ENCODE measurements at places on chromosomes 11 and 22.

DNA sequence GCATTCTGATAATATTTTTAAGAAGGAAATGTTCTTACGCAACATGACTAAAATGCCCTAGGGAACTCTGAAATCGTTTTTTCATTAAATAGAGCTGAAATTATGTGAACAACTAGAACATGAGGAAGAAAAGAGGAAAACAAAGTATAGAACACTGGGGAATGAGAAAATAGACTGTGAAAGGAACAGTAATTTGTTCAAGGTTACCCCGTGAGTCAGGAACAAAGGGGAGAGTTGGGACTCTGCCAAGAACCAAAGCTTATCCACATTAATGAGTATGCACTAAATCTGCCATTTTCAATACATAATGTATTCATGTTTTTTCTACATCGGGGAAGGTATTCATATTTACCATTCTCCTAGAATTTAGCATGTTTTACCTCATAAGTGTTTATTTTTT, 961.8 kb upstream of the CCDC90B start:
- no peak for DNase-seq

DNA sequence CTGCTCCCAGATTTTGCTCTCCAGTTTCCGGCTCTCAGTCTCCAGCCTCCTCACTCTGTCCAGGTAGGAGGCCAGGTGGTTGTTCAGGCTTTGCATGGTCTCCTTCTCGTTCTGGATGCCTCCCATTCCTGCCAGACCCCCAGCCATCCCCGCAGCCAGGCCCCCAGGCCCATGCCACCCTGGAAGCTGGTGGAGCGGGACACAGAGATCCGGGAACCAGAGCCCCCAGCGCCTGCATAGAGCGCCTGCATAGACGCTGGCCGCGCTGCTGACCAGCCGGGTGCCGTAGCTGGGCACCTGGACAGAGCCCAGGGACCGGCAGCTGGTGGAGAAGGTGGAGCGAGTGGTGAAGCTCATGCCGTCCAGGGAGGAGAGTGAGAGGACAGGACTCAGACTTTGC, 82.7 kb upstream of the LDLRAD3 start:
- no peak for DNase-seq

- no peak for DNase-seq
Measured at GRCh38 chr11:99505316-99505715, 484.6 kb downstream of the CNTN5 start.

- DNase-seq = peak; percentile 72
Measured at GRCh38 chr22:37777122-37777687, 30.5 kb upstream of the GCAT start.

GRCh38 chr11:14742849-14743559, 99.4 kb downstream of the PDE3B start:
- DNase-seq = no peak

GRCh38 chr11:32081129-32081641, 9.7 kb upstream of the RCN1 start:
- no peak for DNase-seq

DNA sequence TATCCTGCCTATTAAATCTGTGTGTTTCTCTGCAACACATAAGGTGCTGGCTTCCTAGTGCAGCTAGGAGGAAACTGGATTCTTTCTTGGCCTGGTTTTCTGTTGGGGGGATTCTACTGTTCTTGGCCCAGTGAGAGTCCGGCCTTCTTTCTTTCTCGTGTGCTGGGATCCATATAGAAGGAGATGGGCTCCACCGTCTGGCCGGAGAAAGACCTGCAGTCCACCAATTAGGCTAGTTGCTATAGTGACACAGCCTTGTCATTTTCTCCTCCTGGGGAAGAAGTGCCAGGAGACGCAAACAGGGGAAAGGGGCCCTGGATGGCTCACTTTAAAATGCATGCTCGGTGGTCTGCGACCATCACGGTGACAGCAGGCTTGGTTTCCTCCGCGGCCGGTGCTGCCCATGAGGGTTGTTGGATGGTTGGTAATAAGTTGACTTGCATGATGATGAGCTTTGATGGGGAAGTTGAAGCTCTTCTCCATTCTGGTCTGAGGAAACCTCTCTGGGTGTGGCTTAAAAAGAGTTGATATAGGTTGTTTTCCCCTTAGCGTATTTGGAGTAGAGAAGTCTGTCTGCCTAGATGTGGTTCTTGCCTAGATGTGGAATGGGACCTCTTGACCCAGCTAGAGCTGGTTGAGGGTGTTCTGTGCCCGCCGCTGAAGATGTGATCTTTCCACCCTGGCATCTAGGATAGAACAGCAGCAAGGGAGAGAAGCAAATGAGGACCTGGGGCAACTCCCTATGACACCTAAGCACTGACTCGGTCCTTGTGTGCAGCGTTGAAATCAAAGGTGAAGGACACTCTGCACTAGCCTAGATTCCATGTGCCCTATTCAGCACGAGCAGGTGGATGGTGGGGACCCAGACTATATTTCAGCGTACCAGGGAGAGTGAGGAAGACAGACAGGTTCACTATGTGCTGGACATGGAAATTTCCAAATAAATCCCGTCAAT, 1335.0 kb downstream of the BRD1 start:
- peak; percentile 36 for DNase-seq

DNA sequence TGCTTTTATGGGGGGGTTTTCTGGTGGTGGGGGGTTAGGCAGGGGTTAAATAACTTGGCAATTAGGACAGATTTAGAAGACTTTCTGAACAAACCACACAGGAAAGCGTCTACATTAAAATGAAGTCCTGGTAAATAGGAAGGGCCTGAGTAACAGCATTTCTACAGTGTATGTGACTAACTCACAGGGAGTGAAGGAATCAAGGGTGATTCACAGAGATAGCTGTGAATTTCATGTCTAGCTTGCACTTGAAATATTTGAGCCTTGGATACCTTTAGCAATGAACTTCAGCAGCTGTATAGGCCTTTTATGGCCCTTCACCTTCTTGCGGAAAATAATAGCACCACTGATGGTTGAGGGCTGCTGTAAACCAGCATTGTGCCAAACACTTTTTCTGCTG, 26.1 kb upstream of the LDHA start:
- DNase-seq = no peak

DNA sequence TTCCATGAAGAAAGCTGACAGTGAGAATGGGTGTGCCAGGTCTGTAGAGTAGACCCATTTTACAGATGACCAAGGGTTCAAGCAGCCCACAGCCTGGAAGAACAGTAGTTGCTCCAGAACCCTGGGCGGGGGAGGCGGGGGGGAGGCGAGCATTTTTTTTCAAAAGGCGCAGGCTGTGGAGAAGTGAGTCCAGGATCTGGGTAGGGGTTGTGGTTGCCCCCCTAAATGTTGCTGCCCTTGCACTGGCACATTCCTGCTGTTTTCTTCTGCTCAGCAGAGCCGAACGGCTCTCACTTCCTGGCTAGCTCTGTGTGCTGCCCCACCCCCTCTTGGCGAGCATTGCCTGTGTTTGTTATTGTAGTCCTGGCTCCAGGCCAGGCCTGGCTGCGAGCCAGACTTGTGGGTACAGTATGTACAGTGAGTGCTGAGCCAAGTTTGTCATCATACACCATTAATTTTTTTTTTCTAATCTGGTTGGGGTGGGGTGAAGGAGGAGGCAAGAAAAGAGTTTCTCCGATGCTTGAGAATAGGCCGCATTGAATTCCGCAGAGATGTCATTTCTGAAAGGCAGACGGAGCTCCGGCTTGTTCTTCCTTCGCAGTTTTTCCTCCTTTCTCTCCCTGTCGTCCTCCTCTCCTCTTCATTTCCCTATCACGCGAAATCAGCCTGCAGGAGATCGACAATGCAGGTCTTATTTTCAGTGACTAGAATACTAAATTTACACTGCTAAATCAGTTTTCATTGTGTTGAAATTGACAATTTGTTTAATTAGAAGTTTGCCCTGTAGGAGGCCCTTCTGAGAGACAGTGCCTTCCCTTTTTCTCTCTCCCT, 100.5 kb downstream of the ZBTB16 start:
- peak; percentile 100 for DNase-seq

DNA sequence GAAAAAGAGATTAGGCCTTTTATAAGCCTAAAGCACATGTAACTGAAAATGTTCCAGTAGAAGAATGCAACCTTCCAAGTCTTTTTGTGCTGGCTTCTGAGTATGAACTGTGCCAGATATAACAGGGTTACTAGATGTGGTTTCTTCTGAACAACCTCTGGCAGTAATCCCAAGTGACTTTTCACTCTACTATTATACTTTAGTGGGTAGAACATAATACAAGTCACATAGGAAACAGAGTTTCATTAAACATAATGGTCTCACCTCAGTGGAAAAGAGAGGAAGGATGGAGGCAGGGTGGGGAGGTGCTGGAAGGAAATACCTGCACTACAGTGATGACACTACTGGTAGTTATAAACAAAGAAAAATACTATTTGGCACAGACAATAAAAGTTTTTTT, 81.3 kb downstream of the PHF21A start:
- DNase-seq = no peak

- no peak for DNase-seq
Measured at GRCh38 chr11:128904656-128905344, 13.6 kb downstream of the KCNJ5 start.

GRCh38 chr11:18736590-18737148, 10.7 kb upstream of the IGSF22 start:
- no peak for DNase-seq

- DNase-seq = no peak
Measured at GRCh38 chr11:14413307-14414069, 54.5 kb upstream of the RRAS2 start.

DNA sequence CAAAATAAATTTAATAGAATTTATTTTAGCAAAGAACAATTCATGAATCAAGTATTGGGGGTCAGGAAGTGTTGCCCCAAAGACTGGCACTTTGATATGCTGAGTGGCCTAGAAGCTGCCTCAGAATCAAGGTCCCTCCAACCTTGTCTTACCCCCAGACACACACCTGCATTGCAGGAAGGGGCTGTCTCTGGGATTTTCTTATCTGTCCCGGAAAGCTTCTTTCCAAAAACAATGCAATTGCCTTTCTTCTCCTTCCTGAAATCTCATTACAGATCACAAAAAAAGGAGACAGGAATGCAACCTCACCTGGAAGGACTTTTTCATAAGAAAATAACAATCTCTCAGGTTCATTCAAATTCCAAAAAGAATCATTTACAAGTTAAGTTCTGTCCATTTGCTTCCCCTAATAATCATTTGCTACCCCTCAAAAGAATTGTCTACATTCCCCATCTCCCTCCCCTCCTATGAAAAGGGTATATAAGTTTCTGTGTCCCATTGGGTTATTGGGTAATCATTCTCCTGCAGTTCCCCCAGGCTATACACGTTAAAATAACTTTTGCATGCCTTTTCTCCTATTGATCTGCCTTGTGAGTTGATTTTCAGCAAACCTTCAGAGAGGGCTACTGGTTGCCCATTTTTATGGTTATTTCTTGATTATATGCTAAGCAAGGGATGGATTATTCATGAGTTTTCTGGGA, 21.3 kb downstream of the OR10A6 start:
- no peak for DNase-seq

- no peak for DNase-seq
Measured at GRCh38 chr11:47577460-47578041, 1.2 kb downstream of the KBTBD4 start.

- no peak for DNase-seq
Measured at GRCh38 chr22:20520093-20520511, 12.7 kb downstream of the MED15 start.

DNA sequence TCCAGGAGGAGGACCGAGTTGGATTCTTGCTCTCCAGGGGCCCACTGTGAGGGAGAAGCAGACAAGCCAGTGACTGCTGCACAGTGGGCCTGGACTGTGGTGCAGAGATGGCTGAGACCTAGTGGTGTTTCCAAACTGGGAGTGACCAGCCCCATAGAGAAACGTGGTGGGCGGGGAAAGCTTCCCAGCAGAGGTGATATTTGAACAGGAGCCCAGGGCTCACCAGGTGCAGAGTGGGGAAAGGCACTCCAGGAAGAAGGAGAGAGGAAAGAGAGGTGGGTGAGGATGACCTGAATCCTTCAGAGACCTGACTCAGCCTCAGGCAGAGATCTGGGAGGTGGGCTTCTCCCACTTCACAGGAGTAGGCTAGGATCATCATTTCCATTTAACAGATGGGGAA, 52.1 kb upstream of the RASD2 start:
- no peak for DNase-seq

- DNase-seq = no peak
Measured at GRCh38 chr11:6682591-6682935, 577 bp downstream of the MRPL17 start.

DNA sequence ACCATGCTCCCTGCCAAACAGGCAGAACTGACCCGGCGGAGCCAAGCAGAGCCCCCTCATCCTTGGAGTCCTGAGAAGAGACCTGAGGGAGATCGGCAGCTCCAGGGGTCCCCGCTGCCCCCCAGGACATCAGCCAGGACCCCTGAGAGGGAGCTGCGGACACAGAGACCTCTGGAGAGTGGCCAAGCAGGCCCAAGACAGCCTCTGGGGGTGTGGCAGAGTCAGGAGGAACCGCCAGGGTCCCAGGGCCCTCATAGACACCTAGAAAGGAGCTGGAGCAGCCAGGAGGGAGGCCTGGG, 37.5 kb downstream of the TRIOBP start:
- no peak for DNase-seq

- no peak for DNase-seq
Measured at GRCh38 chr11:133072378-133072777, 459.9 kb downstream of the OPCML start.

- DNase-seq = no peak
Measured at GRCh38 chr11:116787436-116787785, 412 bp downstream of the ZPR1 start.

GRCh38 chr22:19610518-19611253, 86.5 kb upstream of the CLDN5 start:
- DNase-seq = peak; percentile 68

- no peak for DNase-seq
Measured at GRCh38 chr11:126633330-126633729, 277.8 kb downstream of the ST3GAL4 start.

DNA sequence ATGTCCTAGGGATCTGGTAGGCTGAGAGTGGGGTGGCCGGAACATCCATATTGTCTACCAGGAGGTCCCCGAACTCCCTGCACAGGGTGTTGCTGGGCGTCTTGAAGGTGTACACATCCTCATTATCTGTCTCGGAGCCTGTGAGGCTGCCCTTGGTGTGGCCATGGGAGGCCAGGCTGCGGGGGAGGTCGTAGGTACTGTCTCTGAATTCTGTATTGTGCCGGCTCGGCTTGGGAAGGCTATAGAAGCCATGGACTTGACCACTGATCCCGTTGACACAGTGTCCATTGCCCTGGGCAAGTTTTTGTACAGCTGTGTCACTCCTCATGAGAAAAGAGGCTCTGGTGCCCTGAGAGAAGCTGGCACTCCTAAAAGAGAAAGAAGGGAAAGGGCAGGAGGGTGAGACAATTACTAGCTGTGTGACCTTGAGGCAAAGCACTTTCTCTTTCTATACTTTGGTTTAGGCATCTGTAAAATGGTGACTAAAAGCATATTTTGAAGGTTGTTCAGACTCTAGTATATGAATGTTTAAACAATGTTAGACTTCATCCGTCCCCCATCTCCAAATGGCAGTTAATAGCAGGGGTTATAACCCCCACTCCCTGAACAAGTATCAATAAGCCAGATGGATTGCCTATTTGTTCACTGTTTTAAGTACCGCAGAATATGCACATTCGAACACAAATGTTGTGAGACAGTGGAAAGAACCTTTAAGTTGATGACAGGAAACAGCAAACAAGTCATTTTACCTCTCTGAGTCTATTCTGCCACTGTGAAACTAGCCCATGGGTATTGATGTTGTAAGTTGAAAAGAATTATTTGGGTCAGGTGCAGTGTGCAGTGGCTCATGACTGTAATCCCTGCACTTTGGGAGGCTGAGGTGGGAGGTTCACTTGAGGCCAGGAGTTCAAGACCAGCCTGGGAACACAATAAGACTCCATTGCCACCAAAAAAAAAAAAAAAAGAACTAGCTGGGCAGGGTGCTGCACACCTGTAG, 38.3 kb downstream of the USP35 start:
- no peak for DNase-seq
